ENCODE measurements at places on chromosomes 7 and 10.

DNA sequence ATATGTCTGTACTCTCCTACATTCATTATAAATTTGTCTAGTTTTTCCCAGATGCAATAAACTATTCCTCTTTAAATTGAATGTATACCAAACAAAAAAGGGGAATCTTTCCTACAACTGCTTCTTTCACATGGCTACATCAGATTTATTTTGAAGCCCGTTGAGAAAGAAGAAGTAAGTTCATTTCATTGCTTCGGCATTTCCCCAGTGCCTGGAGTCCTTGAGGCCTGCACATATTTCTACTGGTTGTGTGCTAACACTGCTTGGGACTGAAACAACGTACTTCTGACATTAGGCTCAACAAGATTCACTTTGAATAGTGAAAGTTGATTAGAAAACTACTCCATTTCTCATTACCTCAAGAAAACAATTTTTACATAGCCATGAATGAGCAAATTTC lies 201.7 kb downstream of the PHF14 start:
- no peak for DNase-seq

DNA sequence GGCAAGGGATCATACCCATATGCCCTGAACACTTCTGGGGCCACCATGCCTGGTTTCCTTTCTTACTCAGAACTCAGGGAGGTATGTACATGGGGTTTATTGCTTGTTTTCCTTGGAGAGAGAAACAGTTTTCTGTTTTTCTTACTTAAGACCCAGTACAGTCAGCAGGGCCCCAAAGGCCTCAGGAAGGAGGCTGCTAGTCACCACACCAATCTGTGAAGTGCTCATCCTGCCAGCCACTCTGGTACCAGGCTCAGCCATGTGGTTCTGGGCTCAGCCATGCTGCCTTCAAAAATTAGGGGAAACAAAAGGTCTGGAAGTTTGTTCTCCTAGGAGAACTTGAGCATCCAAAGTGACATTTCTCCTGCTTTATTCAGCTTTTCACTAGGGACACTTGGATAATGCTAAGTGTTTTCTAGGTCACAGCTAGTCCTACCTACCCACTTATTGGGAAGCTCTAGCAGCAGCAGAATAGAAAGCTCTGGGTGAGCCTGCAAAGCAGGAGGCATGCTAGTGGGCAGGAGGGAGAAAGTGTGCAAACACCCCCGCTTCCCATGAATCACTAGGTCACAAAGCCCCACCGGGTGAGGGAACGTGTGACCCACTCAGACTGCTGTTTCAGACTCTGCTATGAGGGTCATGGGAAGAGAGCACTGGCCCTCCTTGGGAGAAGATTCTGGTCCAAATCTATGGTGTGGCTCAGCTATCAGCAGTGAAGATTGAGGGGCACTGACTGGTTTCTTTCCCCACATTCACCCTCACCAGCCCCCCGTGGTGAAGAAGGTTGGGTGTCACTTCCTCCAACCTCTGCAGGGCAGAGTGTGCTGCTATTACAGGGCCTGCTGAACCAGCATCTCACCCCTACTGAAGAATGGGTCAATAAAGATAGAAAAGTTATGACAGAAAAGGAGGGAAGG lies 23.9 kb downstream of the NUDCD3 start:
- no peak for DNase-seq

- no peak for DNase-seq
Measured at GRCh38 chr7:19066170-19066569, 51.3 kb downstream of the TWIST1 start.

GRCh38 chr7:80637911-80638765 lies at the start of gene CD36:
Gene CD36 (plus strand): TSS chr7:80638642. CDS start chr7:80646741, 8,099 bp downstream.
- DNase-seq = no peak

DNA sequence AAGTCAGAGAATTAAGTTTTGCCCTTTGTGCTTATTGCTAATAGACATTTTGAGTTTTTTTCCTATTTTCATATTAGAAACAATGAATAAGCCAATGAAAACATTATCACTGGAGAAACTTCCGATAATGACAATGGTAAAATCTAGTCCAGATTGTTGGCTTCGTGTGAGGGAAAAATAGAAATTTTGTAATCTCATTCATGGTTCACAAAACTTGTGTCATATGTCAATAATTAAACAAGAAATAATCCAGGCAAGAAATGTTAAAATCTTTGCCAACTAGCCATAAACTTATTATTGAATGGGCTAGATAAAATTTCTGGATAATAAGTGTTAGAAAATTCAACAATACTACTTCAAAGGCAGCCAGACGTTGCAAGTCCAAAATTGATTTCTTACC lies 36.6 kb downstream of the RNLS start:
- DNase-seq = no peak

All from Panc1 (cell line).